ENCODE measurements at places on chromosomes 5 and 9.

DNA sequence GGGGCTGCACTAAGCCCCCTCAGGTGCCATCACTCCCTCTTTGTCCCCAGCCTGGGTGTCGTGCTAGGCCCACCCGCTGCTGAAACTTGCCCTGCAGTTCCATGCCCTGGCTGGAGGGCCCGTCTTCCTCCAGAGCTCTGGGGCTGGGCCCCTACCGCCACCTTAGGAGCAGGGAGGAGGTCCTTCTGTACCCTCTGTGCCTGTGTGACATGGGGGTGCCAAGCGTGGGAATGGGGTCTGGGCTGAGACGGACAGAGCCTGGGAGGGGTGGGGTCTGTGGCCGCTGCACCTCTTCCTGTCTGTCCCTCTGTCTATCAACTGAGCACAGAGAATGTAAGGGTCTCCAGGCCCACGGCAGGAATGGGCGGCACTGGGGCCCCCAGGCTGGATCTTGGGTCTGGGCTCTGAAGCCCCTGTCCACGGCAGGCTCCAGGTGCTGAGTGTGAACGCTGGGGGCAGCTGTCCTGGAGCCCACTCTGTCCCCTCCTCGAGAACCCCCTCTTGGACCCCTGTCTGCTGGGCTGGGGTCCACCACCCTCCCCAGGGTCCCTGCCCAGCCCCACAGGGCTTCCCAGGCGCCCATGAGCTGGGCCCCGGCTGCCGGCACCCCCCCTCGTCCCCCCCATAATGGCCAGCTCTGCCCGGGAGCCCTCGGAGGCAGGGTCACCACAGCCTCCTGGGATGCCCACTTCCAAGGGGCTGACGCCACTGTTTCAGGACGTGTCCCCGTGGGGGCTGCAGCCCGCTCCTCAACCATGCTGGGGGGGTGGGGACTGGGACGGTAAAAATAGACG is 15.8 kb upstream of the NRARP start:
- DNase-seq = peak; percentile 28

GRCh38 chr5:59917121-59917520 is 23.6 kb upstream of the PDE4D start:
- DNase-seq = no peak

- DNase-seq = peak; percentile 90
Measured at GRCh38 chr5:1792842-1793266, 6.8 kb downstream of the MRPL36 start.

- DNase-seq = no peak
Measured at GRCh38 chr9:112764837-112765236, 14.3 kb downstream of the SNX30 start.

GRCh38 chr9:99411479-99412115 is 189.5 kb downstream of the SEC61B start:
- DNase-seq = no peak

DNA sequence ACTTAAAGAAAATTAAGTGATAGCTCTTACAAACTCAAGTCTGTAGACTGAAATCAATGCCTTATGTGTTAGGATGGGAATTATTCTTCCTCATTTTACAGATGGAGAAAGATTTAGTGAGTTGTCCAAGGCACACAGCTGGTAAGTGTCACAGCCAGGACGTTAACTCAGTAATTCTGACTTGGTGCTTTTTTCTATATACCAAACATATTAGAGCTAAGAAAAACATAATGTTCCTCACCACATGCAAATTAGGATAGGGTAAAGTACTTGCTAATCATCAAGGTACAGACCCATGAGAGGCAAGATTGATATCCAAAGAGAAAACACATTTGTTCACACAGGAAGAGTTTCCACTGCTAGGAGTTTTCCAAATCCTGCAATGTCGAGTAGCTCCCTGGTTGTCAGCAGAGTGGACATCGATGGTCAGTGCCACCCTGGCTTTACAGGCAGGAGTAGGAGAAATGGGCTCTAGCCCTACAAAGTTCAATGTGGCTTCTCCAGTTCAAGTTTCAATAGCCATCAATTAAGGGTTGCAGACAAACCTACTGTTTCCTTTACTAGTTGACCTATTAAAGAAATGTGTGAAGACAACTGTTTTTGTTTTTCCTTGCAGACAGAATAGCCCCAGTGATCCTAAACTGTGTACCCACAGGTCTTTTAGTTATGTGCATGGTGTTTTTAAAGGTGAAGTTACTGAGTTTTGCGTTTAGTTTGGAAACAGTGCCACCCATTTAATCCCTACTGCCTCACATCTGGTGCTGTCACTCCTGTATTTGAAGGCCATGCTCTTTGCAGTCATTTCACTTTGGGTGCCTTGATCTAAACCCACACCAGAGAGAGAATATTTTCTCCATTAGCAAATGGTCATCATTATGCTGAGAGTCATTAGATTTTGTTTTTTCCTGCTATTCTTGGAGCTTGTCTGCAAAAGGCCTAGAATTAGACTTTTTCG is 460.8 kb upstream of the SMARCA2 start:
- no peak for DNase-seq

DNA sequence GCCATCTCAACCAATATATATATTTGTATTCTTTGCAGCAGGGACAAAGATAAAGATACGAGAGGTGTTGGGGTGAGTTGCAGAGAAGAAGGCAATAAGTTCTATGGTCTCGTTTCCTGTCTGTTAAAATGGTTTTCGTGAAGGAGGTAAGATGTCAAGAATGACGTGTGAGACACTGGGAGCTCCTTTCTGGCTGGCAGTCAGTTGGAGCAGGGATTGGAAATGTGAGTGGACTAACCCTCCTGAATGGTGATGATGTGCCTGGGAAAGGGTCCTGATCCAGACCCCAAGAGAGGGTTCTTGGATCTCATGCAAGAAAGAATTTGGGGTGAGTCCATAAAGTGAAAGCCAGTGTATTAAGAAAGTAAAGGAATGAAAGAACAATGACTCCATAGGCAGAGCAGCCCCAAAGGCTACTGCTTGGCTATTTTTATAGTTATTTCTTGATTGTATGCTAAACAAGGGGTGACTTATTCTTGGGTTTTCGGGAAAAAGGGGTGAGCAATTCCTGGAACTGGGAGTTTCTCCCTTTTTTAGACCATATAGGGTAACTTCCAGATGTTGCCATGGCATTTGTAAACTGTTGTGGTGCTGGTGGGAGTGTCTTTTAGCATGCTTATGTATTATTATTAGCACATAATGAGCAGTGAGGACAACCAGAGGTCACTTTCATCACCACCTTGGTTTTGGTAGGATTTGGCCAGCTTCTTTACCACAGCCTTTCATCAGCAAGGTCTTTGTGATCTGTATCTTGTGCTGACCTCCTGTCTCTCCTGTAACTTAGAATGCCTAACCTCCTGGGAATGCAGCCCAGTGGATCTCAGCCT is 53.7 kb downstream of the SPATA31C2 start:
- DNase-seq = no peak

- peak; percentile 79 for DNase-seq
Measured at GRCh38 chr9:136625101-136626065, 37.3 kb upstream of the EGFL7 start.

DNA sequence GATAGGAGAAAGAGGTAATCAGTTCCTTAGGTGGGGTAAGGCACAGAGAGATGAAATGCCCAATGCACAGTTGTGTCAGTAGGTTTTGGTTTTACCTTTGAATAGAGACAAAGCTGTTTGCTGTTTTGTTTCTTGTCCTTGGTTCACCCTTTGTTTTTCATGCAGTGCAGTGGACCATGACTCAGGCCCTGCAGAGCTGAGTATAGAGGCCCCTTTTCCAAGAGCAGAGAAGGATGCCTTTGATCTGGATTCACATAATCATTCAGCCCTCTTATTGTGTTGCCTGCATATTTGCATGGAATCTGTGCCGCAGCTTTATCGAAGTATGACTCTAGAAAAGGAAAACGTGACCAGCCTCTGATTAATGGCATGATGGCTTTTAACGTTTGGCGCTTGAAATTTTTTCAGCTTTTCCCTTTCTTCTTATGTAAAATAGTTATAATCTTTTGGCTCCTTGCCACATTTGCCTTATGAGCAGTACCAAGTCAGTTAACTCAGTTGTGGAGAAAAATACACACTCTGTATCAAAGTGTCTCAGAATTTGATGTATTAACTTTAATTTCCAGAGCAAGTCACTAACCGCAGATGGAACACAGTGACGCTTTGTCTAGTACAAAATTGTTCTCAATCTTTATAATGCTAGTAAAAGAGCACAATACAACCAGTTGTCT is 197.6 kb downstream of the KDM4C start:
- peak; percentile 25 for DNase-seq

DNA sequence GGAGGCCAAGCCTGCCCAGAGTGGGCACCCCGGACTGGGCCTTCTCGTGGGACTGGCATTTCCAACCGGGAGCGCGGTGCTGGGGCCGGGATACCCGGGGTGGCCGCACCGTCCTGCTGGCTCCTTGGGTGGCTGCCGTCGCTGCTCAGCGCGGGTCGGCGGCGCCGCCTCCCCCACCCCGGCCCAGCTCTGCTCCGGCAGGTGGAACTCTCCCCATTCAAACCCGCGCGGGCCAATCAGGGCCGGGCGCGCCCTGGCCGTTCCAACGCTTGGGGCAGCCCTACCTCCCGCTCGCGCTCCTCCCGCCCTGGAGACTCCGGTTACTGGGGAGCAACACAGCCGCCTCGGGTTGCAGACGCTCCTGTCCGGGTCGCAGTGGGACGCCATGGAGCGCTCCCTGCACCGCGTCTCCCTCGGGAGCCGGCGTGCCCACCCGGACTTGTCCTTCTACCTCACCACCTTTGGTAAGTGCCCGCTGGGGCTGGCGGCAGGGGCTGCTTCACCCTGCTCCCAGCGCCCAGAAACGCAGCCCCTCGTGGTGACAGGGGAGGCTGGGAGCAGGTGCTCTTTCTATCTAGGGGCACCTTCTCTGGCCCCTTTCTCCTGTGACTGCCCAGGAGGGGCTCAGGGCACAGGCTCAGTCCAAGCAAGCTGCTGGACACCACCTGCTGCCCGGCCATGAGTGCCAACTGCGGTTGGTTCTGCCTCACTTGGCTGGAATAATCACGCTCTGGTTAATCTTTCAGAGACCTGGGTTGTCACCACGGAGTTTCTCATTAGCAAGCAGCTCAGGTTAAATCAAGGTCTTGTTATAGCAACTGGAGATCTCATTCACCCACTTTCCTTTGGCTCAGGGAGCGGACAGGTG is at the start of gene RGS3:
Gene RGS3, plus strand, starts transcription at position 310 of the 868 bp plus-strand sequence. Its CDS starts 76 bp downstream, at position 386.
- DNase-seq = no peak

DNA sequence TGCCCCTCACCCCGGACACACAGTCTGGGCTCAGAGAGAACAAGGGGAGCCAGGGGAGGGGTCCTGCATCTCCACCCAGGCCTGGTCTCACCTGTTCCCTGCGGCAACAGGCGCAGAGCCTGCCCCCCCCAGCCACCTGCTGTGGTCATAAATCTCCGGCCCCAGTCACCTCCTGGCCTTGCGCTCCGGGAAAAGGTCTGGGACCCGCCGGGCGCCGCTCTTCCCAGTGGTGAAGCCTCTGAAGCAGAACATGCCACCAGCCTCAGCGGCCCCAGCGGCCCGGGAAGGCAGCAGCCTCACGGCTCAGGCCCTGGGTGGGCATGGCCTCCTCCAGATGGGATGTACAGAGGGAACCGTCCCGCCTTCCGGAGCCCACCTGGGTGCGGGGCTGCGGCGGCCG is 20.6 kb downstream of the NOTCH1 start:
- no peak for DNase-seq

GRCh38 chr5:132215329-132215728 is 12.3 kb downstream of the P4HA2 start:
- no peak for DNase-seq

DNA sequence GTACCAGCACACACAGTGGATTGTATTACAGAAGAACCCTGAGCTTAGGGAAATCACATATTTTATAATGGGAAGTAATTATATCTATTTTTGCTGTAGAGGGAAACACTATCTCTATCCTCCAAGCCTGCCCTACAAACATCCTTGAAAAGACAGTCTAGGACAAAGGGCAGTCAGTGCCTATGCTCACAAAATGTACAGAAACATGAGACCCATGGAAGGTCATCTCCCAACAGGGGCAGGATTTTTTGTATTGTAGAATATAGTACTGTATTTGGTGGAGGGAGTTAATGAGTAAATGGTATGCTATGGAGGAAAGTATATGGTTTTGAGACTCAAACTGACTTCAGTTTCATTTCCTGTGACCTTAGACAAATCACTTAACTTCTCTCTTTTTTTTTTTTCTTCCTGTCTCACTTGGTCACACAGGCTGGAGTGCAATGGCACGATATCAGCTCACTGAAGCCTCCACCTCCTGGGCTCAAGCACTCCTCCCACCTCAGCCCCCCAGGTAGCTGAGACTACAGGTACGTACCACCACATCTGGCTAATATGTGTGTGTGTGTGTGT is 5.8 kb upstream of the RAB14 start:
- no peak for DNase-seq

DNA sequence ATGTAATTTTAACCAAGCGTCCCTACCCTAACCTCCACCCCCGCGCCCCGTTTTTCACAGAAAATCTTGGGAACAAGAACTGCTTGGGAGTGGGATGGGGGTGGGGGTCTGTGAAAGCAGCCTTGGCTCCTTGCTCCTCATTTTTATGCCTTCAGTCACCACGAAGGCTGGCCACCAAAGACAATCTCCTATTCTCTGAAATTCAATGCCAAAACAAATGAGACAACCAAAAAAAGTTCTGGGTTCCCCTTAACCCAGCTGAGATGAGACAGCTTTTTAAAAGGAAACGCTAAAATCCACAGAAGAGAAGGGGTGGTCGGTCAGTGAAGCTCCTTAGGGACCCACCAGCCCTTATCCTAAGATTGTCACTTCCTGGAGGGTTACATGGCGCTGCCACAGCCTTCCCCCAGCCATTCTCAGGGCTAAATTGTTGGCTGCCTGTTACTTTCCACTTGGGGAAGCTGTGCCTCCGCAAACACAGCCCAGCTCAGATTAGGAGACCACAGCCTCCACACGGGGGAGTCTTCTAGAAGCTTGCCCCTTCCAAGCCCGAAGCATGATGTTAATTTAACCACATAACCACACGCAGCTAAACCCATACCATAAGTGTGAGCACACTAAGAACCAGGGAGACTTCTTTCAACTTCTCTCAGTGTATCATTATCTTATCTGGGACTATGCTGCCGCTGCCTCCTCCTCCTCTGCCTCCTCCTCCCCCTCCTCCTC is 136.3 kb downstream of the FOXD1 start:
- no peak for DNase-seq

DNA sequence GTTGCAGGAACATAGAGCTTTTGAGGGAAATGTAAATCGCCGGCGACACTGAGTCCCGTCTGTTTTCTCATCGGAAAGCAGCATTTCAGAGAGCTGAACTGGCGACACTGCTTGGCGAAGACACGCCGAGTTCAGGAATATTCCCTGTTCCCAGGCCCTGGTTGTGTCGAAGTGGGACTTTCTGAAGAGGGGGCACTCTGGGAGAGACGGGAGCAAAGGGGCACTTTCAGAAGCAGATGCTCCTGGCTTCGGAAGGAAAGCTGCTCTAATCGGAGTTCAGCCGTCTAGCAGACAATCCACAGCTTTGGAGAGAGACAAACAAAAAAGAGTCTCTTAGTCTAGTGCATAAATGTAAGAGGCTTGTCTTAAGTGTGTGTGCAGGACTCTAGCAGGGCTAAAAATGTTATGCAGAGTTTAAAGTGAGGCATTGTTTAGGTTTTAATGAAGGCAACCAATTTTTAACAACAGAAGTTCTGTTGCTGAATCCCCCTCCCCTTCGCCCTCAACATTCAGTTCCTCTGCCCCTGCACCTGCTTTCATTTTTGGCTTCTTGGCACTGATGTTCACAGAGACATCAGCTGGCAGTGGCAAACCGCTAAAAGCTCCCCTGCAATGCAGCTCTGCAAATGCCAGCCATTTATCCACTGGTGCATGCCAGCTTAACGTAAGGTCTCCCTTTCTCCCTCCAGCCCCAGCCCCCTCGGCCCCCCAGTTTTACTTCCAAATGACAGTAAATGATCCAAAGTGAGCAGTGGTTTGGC is 289.5 kb upstream of the MPDZ start:
- no peak for DNase-seq

- no peak for DNase-seq
Measured at GRCh38 chr5:153153086-153153485, 337.4 kb upstream of the GRIA1 start.
